Neural progenitor cell (in vitro differentiated cells): ENCODE measurements at places on chromosomes 4 and X.

GRCh38 chr4:106186201-106186600 is 129.8 kb downstream of the TBCK start:
- no peak for DNase-seq

DNA sequence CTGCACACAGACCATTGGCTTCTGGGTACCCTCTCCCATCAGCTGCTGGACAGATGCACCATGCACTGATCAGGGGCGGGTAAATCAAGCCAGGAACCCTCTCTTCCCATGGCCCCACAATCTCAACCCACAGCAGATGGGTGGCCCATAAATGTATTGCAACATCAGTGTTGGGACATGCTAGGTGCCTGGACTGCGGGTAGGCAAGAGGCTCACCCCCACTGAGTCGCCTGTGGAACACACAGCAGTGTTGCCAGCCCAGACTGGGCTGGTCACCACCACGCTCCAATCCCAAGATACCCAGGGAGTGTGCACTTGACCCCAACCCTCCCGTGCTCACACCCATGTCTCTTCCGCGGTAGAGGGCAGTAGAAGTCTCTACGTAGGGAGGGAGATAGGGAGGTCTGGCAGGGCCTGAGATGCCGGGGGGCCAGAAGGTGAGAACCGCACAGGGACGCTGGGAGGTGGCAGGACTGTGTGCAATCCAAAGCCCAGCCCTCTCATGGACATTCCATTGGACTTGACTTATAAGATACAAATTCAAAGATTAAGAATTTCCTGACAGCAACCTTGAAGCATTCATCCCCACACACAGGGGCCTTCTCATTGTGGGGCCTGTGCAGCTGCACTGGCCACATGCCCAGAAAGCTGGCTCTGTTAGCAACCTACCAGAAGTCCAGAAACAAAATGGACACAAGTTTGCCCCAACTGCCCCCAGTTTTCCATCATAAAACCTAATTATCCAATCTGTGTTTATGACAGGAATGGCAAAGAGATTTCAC is 183.7 kb downstream of the NSUN7 start:
- no peak for DNase-seq

- peak; percentile 14 for DNase-seq
Observed at GRCh38 chr4:112029771-112030171, 115.5 kb upstream of the FAM241A start.

- no peak for DNase-seq
Observed at GRCh38 chr4:74292111-74292870, 16.0 kb upstream of the EPGN start.

DNA sequence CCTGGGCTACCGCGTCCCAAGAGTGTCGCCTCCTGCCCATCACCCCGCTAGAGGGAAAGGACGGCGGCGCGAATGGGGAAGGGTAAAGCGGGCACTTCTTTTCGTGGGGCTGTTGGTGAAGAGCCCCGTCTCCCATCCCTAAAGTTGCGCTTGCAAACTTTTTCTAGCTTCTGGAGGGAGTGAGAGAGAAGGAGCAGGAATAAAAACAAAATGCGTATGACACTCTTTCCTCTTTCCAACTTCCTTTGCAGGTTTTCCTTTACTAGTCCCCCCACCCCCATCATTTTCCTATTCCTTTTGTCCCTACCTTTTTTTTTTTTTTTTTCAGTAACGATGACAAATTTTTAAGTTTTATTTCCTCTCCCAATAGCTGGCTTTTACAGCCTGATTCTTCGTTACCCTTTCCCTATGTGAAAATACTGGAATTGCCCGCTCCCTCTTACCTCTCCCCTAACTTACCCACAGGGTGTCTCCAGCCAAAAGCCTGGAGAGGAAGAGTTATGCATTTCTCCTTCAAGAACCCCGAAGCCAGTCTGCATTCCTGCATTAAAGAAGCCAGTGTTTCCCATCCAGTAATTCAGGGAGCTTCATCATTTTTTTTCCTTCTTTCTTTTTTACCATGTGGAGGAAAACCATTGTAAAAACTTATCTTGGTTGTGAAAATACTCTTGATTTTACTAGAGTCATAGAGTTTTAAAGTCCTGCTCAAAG is 613 bp upstream of the ARSJ start:
- no peak for DNase-seq

- peak; percentile 24 for DNase-seq
Observed at GRCh38 chr4:41133454-41134018, 80.8 kb downstream of the APBB2 start.

DNA sequence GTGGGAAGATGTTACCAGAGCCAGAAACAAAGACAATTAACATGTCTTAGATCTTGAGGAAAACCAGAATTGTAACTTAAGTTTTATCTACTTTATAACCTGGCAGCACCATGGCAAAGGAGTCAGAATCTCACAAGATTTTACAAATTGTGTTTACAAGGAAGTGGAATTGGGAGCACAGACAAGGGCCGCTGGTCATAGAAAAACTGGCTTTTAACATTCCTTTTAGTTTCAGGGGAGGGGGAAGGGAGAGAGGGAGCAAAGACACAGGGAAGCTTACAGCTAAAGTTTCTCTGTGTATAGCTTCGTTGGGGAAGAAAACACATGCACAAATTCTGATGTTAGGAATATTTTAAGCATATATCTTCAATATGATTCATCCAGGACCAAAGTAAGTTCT is 10.3 kb upstream of the UGT2B11 start:
- no peak for DNase-seq

DNA sequence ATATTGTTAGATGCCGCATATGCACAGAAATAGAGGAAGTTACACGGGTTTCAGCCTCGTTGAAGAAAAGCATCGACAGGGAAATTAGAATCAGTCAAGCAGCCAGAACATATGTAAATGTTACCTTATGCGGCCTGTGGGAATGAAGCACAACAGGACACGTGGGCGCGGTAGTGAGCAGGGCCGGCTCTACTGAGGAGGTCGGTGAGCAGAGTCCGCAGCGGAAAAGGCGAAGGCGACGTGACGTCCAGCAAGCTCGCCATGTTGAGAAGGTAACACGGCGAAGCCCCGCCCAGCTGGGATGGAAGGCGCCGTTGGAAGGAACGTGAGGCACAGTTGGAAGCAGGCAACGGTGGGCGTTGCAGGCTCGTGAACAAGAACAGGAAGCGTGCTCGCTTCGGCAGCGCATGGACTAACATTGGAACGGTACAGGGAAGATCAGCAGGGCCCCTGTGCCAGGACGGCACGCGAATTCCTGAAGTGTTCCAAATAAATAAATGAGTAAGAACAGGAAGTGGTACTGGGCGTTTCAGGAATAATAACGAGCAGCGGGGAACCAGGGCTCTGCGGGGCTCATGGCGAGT is 54.6 kb downstream of the MTNR1A start:
- DNase-seq, result no peak

DNA sequence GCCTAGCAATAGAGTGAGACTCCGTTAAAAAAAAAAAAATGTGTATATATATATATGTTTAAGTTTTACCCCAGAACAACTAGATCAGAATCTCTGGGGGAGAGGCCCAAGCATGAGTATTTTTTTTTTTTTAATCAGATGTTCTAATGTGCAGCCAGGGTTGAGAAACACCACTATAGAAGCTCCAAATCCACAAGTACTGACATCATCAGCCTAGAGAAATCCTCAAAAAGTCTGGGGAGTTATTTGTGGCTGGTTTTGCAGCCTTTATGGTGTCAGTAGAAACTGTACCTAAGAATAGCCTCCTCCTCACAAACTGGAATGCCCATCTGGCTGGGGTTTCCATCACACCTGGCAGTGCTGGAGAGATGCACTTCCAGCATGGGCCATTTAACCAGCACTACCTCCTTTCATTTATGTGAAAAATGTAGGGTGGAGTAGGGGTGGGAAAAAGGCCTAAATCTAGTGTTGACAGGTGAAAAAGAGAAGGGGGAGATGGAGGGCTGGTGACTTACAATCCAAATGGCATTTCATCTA is 93.5 kb downstream of the CBLL2 start:
- DNase-seq, result no peak

- DNase-seq, result no peak
Observed at GRCh38 chr4:52935317-52935716, 73.2 kb downstream of the RASL11B start.

DNA sequence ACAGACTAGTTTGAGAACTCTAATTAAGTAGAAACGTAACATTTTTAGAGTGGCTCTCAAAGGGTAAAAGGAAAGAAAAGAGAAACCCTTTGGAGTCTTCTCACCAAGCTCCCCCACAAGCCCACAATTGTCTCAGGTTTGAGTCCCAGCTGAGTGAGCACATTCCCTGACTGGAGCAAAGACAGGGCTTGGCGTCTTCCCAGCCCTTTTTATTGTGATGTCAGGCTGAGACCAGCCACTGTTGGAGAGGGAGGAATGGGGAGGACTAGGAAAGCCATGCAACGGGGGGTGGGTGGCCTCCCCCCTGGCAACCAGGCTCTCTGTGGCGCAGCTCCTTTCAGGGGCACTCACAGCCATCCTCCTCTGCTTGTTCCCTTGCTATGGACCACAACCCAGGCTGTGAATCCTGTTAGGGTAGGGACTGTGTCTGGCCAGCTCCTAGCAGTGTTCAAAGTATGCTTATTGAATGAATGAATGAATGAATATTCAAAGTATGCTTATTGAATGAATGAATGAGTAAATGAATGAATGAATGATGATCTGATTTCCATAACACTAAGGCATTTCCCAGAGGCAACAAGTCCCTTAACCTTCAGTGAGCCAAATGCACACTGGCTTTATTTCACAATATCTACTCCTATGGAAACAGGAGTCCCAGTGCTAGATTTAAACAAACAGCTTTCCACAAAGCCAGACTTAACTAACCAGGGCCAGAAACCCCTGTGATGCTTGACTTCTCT is 413.3 kb downstream of the MID1IP1 start:
- DNase-seq, result peak; percentile 24
